Type B pancreatic cell (in vitro differentiated cells): ENCODE measurements at places on chromosomes 11 and 22. TPM values are rescaled to one million over a fixed set of nuclear protein-coding genes. Genes with fewer than 3 reads are reported as not detected.

DNA sequence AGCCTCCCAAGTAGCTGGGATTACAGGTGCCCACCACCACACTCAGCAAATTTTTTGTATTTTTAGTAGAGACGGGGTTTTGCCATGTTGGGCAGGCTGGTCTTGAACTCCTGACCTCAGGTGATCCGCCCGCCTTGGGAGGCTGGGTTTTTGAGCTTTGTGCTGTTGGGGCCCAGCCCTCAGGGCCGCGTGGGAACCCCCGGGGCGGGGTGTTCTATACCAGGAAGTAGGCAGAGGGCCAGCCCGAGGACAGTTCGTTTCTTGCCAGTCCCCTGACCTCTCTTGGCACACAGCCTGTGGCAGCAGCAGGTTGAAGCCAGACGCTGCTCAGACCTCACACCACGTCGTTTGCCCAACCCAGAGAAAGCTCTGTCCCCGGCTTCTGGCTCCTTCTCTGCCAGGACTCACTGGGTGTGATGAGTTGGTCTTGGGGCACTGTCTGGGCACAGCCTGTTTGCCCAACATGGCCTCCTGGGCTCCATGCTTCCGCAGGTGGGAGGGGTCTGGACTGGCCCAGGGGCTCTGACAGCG, 24.9 kb upstream of the CHKA start:
- DNase-seq = no peak

DNA sequence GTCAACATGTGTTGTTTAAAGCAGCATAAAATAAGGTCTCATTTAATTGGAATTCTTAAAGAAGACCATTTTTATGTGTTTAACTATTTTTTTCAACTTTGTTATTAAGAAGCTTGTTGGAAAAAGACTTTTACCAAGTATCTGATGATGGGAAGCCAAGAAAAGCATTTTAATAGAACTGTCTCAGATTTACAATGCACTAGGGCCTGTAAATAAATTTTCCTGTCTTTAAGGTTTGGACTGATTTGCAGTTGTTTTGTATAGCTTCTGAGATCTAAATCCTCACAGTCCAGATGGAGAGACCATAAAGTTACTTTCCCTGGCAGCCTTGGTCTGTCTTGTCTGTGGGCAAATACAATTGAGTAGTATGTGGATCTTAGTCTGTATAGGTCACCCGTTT, 41.6 kb downstream of the EXT2 start:
- no peak for DNase-seq

- DNase-seq = no peak
Observed at GRCh38 chr11:99383648-99384245, 363.0 kb downstream of the CNTN5 start.

KRTAP5-8 gene
- not detected in 2 replicates for total RNA-seq

TCN1 gene
- 19.3 and 269 TPM in 2 replicates for total RNA-seq

ESAM gene
- total RNA-seq = 3.6 and 3.7 TPM in 2 replicates

SULT4A1 gene
- total RNA-seq = 7.5 and 10.8 TPM in 2 replicates
